Stimulated activated CD8-positive, alpha-beta memory T cell treated with anti-CD3 and anti-CD28 coated beads, Interleukin-7, amount 100 ng/mL, for 1 hour (primary cell): ENCODE measurements at places on chromosomes 13 and 19.
A peak's percentile ranks its signal among the peaks of the same experiment; 100 is the strongest.

DNA sequence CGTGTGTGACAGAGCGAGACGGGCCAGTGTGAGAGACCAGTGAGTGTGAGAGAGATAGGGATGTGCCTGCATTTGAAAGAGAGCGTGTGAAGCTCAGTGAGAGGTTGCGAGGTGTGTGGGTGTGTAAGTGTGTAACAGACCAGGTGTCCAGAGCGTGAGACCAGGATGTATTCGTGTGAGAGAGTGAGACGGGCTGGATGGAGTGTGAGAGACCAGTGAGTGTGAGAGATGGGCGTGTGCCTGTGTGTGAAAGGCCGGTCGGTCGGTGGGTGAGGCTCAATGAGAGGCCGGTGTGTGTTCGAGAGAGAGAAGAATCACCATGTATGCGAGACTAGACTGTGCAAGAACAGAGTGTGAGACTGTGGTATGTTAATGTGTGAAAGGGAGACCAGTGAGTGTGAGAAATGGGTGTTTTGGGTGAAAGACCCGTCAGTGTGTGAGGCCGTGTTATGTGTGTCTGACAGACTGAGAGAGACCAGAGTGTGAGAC, 679 bp downstream of the ZNF471 start:
- DNase-seq: no peak

GRCh38 chr19:57620673-57621348, 6.8 kb downstream of the ZNF134 start:
- no peak for DNase-seq

GRCh38 chr13:95642028-95642621, 2.4 kb downstream of the DZIP1 start:
- no peak for DNase-seq

GRCh38 chr19:31317093-31317492, 32.1 kb downstream of the TSHZ3 start:
- no peak for DNase-seq

GRCh38 chr19:31497709-31498108, 148.5 kb upstream of the TSHZ3 start:
- no peak for DNase-seq

DNA sequence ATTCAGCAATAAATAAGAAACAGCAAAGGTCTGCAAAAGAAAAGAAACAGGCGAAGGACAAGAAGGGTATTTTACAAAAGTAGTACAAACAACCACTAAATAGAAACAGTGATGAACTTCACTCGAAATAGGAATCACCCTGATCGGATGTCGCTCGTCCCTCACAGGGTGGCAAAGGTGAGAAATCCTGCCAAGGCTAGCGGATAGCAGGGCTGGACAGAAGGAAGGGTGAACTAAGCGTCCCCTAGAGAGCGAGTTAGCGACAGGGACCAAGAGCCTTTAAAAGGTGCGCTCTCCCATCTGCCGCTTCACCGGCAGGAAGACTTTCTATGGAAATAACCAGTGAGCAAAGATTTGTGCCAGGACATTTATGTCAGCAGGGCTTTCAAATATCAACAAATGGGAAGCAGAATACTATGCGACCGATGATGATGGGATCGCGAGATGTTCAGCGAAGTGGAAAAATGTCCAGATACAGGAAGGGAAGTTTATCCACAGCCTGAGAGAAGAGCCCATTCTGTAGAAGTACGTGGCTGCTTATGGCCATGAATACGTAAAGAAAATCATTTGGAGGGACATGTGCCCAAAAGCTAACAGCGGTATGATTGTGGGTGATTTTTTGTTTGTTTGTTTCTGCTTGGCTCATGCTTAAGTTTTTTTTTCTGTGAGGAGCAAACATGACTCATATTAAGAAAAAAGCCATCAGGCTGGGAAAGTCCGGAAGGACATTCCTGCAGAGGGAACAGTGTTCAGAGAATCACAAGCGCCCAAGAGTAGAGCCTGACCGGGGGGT, 18.9 kb downstream of the ELAVL1 start:
- DNase-seq: no peak

GRCh38 chr19:38402623-38402966, 298 bp upstream of the FAM98C start:
- DNase-seq: no peak

DNA sequence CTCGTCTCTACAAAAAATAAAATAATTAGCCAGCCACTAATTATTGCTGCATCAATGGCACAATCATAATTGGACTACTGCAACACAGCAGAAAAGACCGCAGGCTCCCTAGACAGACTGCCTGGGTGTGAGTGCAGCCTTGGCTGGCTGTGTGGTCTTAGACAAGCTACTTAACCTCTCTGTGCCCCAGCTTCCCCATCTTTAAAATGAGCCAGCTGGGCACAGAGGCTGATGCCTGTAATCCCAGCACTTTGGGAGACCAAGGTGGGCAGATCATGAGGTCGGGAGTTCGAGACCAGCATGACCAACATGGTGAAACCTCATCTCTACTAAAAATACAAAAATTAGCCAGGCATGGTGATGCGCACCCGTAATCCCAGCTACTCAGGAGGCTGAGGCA, 19.0 kb downstream of the TEX101 start:
- no peak for DNase-seq

- DNase-seq: no peak
These were observed 1.4 kb downstream of the FBXO27 start for GRCh38 chr19:39030854-39031367.

- no peak for DNase-seq
These were observed 751 bp upstream of the NTN5 start for GRCh38 chr19:48673436-48674100.

- DNase-seq: peak; percentile 6
These were observed 65.1 kb downstream of the KCNRG start for GRCh38 chr13:50080203-50080910.

DNA sequence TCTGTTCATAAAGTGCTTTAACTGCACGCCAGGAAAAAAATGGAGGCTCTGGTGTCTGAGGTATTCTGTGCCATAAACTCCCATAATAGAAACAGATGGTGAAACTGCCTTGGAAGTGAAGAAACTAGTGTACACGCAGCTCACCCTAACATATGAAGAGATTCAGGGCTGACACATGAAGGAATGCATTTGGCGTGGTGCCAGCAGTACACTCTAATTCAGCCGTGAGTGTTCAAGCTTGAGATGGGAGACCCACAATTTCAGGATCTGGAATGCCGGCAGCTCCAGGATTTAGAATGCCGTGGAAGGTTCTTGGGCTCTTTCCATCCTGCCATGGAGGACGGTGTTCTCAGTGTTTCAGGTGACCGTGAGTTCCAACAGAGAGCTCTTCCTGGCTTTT, 478.4 kb downstream of the TSHZ3 start:
- DNase-seq: no peak

GRCh38 chr13:76886292-76887075, at the start of gene KCTD12:
TSS of gene KCTD12 (minus strand) at chr13:76886405. CDS start at chr13:76886148, 257 bp downstream.
- peak; percentile 56 for DNase-seq

- no peak for DNase-seq
These were observed 201.9 kb downstream of the RFC3 start for GRCh38 chr13:34019870-34020269.

- DNase-seq: no peak
These were observed 5.2 kb downstream of the ZIC2 start for GRCh38 chr13:99986741-99987140.

GRCh38 chr19:47691090-47691489, 22.1 kb upstream of the EHD2 start:
- DNase-seq: no peak

- DNase-seq: no peak
These were observed 1.2 kb downstream of the SPART start for GRCh38 chr13:36344886-36345437.

GRCh38 chr13:59979589-59979988, 184.1 kb downstream of the DIAPH3 start:
- no peak for DNase-seq

DNA sequence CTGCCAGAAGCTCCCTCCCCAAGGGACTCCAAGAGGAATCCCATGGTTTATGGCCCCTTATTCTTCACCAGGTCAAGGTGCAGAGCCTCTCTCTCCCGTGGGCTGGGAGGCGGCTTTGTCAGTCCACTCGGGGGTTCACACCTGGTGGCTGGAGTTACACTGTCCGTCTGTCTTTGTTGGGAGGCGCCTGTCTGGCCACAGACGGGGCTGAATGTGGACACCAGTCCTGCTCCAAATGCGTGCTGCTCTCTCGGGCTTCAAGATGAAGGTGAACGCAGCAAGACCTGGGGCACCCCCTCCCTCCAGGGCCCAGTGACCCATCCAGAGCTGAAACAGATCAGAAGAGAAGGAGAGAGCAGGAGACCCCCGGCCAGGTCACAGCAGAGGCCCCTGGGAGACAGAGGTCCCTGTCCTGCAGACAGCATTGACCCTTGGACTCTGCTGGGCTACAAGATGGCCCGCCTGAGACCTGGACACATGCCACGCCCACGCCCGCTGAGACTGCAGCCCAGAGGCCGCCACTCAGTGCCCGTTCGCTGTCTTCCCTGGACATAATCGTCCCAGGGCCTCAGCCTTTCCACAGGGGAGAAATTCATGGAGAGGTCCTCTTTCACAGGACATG, 29.9 kb upstream of the TUBGCP3 start:
- DNase-seq: no peak

GRCh38 chr13:24893863-24894262, 129.9 kb downstream of the RNF17 start:
- DNase-seq: no peak

GRCh38 chr13:101493541-101493940, 41.1 kb downstream of the ITGBL1 start:
- DNase-seq: no peak

DNA sequence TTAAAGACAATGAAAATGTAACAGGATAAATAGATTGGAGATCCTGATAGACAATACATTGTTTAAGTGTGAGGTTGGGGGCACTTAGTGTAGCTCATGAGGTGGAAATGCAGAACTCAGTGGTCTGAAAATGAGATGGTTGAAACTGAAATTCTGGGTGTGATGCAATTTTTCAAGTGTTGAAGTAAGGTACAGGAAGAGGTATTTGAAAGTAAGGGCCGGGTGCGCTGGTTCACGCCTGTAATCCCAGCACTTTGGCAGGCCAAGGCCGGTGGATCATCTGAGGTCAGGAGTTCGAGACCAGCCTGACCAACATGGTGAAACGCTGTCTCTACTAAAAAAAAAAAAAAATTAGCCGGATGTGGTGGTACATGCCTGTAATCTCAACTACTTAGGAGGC, 113.0 kb downstream of the UFM1 start:
- no peak for DNase-seq

GRCh38 chr13:23458989-23459388, 25.5 kb upstream of the SACS start:
- DNase-seq: no peak

- no peak for DNase-seq
These were observed 107.2 kb downstream of the FNDC3A start for GRCh38 chr13:49082653-49083536.

DNA sequence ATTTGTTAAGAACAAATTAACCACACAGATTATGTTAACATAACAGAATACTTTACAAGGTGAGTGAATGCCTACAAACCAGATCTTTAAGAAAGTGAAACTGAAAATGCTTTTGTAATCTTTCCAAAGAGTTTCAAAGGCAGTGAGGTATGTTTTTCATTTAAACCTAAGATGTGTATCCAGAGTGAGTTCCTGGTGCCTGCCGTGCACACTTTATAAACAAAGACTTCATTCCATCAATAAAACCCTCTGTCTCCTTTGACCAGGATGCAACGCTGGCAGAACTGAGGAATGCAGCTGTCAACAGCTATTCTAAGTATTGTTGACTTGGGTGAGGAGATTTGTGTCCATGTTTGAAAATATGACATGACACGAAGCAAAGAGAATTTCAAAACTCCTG, 344.6 kb downstream of the DNAJC15 start:
- no peak for DNase-seq

GRCh38 chr19:50994129-50994528, 7.3 kb downstream of the KLK8 start:
- no peak for DNase-seq

- no peak for DNase-seq
These were observed 1095.4 kb upstream of the PCDH20 start for GRCh38 chr13:62510906-62511655.

DNA sequence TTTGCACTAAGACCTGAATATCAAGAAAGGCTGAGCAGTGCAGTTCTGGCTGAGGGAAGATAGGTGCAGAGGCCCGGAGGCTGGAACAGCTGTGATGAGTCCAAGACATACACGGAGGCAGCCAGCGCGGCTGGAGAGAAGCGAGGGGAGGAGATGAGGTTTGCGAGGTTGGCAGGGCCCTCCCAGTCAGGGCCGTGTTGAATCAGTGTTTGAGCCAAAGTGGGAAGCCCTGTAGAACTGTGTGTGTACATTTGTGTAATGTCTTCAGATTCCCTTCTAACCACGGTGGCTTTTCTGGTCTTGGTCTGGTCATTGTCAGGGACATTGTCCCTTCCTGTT, 34.9 kb downstream of the PAK4 start:
- DNase-seq: no peak

- no peak for DNase-seq
These were observed 22.9 kb downstream of the ZNF114 start for GRCh38 chr19:48292798-48293197.

GRCh38 chr19:7730286-7731217, 1.4 kb downstream of the CLEC4G start:
- no peak for DNase-seq

GRCh38 chr19:21519488-21519887, 14.1 kb downstream of the ZNF429 start:
- no peak for DNase-seq

DNA sequence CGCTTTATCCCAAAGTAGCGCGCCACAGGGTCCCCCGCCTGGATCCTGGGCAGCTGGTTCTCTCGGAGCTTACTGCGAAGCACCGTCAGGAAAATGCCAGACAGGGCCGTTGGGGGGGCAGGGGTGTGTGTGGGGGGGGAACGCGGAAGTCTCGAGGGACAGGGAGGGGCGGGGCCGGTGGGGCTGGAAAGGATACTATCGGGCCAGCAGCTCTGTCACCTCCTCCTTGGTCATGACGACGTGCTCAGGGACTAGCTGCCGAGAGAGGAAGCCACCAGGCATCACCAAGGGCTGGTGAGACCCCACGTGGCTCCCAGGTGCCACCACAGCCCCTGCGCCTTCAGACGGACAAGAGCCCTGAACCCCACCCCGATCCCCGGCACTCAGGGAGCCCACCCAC, 5.3 kb downstream of the POLR2E start:
- no peak for DNase-seq

GRCh38 chr13:32947411-32948276, 68.6 kb upstream of the KL start:
- DNase-seq: no peak

GRCh38 chr19:35549174-35549788, 3.9 kb downstream of the TMEM147 start:
- DNase-seq: peak; percentile 16

GRCh38 chr13:111948281-111948680, 118.7 kb upstream of the SOX1 start:
- no peak for DNase-seq
